ENCODE measurements at places on chromosomes 16 and 17.

- DNase-seq, result no peak
These were observed 49.2 kb downstream of the IRF8 start for GRCh38 chr16:85948138-85948509.

DNA sequence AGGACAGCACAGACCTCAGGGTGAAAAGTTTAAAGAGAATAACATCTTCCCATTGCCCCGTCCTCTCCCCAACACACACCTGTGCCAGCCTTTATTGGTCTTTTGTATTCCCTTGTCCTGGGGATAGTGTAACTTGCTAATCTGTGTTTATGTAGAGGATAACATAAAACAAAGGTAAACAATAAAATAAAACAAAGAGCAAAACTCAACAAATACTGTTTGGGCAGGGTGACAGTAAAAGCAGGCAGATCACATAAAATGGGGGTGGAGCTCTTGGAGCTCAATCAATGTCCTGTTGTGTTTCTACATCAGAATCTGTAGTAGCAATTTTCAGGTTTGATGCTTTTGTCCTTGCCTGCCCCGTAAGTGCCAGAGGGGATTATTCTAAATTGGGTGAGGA lies 1939.7 kb downstream of the TP53TG3F start:
- DNase-seq, result no peak

DNA sequence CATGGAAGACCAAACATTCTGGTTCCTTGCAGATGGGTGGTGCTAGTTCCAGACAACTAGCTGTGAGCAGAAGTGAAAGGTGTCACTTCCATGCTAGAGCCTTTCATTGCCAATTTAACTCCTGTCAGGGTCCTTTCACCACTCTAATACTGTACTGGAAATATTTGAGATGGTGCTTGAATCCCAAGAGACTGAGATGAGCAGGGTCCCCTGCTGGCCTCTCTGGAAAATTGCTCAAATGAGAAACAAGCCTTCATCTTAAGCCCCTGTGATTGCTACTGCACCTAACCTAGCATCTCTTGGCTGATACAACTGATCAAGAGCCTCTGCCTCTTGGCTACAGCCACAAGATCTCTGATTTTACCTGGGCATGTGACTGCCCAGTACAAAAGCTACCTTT lies 7.4 kb upstream of the VAC14 start:
- no peak for DNase-seq

GRCh38 chr17:38701504-38702165 lies 3.4 kb upstream of the MLLT6 start:
- DNase-seq, result no peak

GRCh38 chr16:89784406-89784805 lies 32.0 kb downstream of the FANCA start:
- no peak for DNase-seq

DNA sequence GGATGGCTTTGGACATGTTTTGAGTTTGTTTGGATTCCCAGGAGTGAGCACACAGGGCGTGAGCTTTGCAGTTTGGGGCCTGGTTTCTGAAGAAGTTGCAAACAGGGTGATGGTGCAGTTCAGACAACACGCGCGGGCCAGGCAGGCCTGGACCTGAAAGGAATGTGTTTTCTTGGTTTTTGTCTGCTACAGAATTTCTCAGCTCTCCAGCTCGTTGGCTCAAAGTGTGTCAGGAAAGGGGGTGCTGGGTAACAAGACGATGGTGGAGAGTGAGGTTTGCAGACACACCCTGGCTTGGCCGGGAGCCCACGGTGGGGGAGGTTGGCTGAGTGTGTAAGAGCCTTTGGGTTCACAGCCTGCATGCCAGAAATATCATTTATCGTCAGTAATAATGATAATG lies 82.3 kb downstream of the CMIP start:
- DNase-seq, result no peak

- no peak for DNase-seq
These were observed 11.7 kb upstream of the FAM20A start for GRCh38 chr17:68612923-68613292.

GRCh38 chr16:27950206-27950887 lies 113.2 kb downstream of the GSG1L start:
- no peak for DNase-seq

GRCh38 chr17:32795339-32795979 lies 81.5 kb downstream of the MYO1D start:
- DNase-seq, result no peak

GRCh38 chr17:68424861-68425260 lies 32.4 kb downstream of the WIPI1 start:
- no peak for DNase-seq

DNA sequence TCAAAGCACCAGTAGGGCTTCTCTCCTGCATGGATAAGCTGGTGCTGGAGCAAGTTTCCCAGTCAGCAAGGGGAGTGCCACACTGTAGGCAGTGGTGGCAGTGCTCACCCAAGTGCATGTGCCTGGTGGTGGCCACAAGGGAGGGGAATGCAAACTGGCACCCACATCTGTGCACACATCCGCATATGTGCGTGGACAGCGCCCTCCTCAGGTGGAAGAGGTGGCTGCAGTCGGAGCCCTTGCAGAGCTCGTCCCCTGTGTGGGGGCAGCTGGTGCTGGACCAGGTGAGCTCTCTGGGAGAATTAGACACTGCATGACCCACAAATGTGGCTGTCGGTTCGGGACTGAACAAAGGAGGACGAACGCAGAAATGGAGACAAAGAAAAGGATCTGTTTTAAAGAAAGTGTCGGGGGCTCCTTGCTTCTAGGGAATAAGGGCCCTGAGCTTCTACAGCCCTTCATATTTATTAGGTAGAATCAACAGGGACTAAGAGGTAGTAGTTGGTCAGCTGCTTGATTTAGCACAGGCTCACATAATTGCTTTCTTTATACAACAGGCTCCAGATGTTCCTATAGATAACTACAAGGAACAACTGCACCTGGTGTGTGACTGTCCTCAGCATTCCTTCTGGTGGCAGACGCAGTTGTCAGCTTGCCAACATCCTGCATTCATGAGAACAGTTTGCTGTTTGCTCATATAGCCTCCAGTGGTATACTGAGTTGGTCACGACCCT lies 5.3 kb upstream of the ZNF689 start:
- no peak for DNase-seq

DNA sequence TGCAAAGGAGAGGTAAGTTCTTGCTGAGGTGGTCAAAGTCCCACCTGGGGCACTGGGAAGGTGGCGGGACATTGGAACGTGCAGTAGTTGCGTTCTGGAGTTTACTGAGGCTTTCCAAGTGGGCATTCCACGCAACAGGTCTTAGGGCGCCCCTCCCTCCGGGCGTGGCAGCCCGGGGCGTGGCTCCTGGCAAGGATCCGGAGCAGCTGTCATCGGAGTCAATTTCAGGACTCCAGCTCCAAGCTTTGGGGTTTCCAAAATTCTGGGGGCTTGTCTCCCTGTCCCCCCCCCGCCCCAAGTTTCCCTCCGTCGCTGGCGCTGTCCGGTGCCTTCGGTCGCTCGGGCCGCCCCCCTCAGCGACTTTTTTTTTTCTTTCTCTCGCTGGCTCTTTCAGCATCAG lies 43.1 kb upstream of the AMZ2 start:
- DNase-seq, result no peak

GRCh38 chr17:34370997-34371395 lies 8.0 kb upstream of the CCL1 start:
- DNase-seq, result no peak

- no peak for DNase-seq
These were observed 61.5 kb downstream of the NF1 start for GRCh38 chr17:31156326-31156725.

GRCh38 chr17:27976331-27976730 lies 66.1 kb upstream of the NLK start:
- DNase-seq, result no peak

- no peak for DNase-seq
These were observed 276.8 kb downstream of the NTN1 start for GRCh38 chr17:9298135-9298534.

DNA sequence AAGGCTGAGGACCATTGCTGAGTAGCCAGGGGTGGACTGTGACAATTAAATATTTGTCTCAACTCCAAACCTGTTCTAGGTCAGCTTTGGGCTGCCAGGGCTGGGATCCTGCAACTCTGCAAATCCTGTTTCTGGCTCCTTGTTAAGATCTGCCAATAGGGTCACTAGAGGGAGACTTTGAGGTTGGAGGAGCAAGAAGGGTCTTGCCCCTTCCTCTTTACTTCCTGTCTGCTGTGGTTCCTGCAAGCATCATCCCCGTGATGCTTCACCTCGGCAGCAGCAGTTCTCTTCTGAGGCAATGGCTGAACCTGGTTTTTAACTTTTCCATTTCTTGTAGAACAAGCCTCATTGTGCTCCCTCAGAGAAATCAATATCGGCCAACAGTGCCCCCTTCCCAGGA lies 124.6 kb downstream of the IRX5 start:
- DNase-seq, result no peak

DNA sequence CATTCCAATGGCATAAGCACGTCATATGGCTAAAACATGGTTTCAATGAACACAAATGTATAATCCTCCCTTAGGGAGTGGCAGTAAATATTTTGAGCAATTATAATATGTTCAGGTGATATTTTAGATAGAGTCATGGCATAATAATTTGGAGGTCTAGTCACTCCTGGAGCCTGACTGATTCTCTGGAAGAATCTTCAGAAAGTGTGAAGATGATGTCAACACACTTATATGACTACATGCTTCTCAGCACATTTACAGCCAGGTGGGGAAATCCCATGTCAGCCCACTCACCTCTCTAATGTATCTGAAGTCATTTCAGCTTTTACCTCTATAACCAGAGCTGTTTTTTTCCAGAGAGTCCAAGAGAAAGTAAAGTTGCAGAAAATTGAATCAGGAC lies 474.8 kb downstream of the SHISA9 start:
- no peak for DNase-seq

GRCh38 chr16:89693931-89694783 lies 7.3 kb downstream of the SPATA2L start:
- DNase-seq, result no peak

- no peak for DNase-seq
These were observed 722 bp downstream of the RASL10B start for GRCh38 chr17:35731917-35732805.

DNA sequence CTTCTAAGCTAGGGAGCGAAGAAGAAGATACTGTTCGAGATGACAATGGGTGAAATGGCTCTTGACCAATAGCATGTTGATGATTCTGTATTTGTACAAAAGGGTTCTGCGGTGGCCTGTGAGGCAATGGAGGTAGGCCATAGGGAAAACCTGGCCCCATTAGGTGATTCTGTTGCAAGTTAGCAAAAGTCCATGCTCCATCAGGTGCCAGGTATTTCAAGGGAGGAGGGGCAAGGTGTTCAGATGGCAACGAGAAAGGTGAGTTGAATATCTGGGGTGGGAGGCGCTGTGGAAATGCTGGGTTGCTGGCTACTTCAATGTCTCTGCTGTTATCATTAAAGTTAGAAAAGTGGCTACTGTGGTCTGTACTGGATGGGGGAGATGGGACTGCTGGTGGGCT lies 62.8 kb downstream of the CACNG1 start:
- DNase-seq, result no peak

DNA sequence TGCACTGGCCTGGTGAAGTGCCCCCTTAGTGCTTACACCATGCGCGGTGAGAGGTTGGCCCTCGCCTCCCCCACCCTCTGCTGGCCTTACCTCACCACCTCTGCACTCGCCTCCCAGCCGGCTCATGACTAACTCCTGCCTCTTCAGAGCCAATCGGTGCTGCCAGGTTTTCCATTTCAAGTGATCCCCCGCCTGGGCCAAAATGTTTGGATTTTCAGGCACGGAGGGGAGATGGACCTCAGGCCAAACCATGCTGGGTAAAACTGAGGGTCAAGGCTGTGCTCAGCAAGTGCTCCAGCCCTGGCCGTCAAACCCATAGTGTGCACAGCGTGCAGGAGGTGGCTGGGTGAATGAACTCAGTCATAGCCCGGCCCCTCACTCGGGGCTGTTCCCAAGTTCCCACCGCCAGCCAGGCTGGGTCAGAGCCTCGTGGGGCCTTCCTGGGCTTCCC lies 175.4 kb downstream of the SEC14L1 start:
- DNase-seq, result no peak

DNA sequence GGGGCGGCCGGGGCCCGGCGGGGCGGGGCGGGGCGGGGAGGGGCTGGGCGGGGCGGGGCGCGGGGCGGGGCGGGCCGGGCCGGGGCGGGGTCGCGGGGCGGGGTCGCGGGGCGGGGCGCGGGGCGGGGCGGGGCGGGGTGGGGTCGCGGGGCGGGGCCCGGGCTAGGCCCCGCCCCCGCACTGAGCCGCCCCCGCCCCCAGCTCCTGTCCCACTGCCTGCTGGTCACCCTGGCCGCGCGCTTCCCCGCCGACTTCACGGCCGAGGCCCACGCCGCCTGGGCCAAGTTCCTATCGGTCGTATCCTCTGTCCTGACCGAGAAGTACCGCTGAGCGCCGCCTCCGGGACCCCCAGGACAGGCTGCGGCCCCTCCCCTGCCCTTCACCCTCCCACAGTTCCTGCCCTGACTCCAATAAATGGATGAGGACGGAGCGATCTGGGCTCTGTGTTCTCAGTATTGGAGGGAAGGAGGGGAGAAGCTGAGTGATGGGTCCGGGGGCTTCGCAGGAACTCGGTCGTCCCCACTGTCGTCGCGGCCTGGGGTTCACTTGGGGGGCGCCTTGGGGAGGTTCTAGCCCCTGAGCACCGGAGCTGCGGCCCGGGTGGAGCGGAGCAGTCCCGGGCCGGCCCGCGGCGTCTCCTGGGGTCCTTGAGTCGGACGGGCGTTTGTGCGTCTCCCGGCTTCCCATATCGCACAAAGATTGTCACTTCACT lies 795 bp upstream of the HBM start:
- no peak for DNase-seq

GRCh38 chr16:53530046-53530445 lies 27.0 kb upstream of the AKTIP start:
- DNase-seq, result no peak

DNA sequence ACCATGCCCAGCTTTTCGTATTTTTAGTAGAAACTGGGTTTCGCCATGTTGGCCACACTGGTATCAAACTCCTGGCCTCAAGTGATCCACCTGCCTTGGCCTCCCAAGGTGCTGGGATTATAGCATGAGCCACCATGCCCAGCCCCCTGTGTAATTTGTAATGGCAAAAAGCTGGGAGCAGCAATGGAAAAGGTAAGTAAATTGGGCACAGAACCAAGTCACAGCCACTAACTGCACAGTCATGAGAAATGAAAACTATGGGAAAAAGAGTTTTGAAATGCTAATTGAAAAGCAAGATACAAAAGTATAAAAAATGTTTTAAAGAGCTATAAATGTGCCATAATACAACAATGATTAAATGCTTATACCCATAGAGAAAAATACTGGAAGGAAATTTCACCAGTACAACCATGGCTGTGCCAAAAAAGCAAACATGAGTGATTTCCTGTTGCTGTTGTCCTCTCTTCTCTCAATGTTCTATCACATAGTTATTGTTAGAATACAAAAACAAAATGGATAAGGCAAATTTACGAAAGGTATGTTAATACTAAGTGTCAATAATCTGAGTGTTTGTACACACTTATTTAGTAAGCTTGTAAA lies 6.2 kb downstream of the NTAN1 start:
- DNase-seq, result no peak

Measured in glomerular endothelial cell (primary cell).